EL (cell line): ENCODE measurements at places on chromosomes 3 and 15.
A peak's percentile ranks its signal among the peaks of the same experiment; 100 is the strongest.

- DNase-seq: no peak
These were observed 41.3 kb downstream of the PPM1L start for GRCh38 chr3:160797356-160797755.

- DNase-seq: peak; percentile 47
These were observed 451.1 kb upstream of the TPRG1 start for GRCh38 chr3:188720636-188721035.

DNA sequence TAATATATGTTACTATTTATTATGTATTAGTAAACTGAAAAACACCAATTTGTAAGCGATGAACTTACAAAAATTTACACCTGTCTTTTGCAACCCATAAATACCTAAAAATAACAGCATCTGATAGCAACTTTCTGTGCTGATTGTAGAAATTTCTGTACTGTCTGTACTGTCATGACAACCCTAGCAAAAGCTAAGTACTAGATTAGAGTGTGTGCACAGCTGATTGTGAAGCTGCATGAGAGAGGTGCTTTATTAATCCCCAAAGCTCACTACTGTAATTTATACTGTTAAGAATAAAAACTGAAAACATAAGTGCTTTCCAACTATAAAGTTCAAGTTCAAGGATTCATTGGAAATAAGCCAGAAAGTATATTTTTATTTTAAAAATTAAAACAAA, 815 bp downstream of the BCL2A1 start:
- DNase-seq: no peak

- DNase-seq: no peak
These were observed 195.0 kb upstream of the UBE3A start for GRCh38 chr15:25633862-25634261.

DNA sequence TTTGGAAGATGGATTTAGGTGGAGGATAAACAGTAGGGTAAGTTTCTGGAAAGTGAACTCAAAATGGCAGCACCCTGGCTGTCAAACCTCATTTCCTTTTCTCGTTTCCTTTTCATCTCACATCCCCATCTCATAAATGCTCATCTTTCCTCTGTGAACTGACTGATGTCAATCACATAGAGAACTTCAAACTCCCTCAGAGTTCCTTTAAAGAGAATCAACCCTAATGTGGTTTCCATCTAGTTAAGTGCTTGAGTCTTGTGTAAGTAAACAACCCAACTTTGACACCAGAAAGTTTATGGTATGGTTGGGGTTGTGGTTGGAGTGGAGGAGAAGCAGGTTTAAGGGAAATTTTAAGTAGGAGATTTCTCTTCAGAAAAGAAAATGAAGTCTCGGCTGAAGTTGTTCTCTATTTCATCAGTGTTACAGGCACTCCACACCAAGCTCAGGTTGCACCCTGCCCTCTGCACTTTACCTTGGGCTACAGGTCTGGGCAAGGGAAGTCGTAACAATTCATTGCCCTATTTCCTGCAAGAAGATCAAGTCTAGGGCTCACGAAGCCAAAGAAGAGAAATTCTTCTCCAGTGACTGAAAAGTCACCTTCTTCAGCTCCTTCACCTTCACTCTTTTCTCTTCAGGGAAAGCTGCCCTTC, 34.4 kb upstream of the TNIK start:
- no peak for DNase-seq

GRCh38 chr15:88036154-88036839, 220.2 kb downstream of the NTRK3 start:
- DNase-seq: no peak

DNA sequence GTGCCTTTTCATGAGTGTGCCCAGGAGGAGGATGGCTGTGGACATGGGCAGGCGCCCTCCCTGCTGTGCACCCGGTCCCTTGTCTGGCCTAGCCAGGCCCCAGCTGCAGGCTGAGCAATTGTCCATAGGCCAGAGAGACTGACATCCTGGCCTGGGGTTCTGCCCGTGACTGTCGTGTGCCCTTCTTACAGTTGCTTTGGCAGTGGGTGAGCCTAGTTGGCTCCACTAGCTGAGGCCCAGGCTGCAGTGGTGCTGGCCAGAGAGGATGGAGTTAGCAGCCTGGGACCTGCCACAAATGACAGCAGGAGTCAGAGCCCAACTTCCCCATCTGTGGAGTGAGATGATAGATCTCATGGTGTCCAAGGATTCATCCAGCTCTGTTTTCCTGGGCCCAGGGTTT, 9.0 kb upstream of the CHRNB4 start:
- no peak for DNase-seq

DNA sequence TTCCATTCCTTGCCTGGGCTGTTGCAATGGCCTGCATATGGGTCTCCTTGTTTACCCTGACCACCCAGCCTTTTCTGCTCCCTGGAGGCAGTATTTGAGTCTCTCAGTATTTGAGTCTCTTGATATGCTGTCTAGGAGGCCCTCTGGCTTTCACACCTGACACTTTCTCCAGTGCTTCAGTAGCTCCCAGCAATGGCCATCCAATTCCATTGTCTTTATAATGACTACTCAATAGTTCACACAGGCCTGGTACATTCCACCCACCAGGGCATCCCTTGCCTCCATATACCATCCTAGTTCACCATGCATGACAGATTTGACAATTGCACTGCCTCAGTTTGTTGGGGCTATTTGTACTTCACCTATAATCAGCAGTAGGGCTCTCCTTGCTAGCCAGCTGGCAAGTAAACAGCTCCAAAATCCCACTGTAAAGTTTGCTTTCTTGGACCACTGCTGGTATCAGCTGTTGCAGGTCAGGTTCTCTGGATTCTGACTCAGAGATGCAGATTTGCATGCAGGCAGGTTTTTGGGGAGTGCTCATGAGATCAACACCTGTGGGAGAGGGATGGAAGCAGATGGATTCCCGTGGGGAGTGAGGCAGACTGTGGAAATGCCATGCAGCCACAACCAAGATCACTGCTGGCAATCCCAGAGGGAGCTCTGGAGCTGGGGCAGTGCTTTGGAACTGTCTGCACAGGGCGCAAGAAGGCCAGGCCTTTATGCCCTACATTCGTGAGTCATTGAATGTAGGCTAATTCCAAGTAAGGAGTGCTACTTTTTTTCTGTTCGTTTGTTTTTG, 19.1 kb upstream of the XIRP1 start:
- DNase-seq: no peak

GRCh38 chr3:55691141-55691540, 204.0 kb upstream of the WNT5A start:
- no peak for DNase-seq

GRCh38 chr3:102038477-102039142, 189.3 kb downstream of the NFKBIZ start:
- DNase-seq: no peak
